ENCODE measurements at places on chromosomes 2 and 18.

DNA sequence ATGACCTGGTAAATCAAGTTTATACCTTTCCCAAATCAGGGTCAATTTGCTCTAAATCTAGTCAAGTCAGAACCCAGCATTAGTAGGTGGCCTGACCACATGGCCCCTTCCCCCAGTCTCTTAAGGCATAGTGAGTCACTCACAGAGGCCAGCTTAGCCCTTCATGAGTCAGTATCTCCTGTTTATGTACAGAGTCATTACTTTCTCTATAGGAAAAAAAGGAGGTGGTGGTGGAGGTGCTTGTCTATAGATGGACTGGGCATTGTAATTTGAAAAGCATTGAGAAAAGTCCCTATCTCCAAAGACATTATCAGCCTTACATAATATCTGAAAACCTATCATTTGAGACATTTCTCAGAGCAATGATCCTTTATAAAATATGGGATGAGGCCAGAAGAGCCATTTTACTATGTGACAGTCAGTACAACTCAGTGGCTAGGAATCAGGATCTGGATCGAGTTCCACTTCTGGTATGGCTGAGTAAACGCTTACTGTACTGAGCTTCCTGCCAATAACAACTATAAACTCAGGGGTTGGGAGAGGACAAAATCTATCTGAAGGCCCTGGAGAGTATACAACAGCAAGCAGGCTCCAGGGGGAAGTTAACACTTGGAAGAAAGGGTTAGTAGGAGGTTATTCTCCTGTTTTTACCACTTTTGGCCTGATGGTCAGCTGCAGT lies 22.5 kb upstream of the SIGLEC15 start:
- DNase-seq, result no peak

- DNase-seq, result no peak
Observed at GRCh38 chr2:189595417-189595816, 14.8 kb upstream of the SLC40A1 start.

DNA sequence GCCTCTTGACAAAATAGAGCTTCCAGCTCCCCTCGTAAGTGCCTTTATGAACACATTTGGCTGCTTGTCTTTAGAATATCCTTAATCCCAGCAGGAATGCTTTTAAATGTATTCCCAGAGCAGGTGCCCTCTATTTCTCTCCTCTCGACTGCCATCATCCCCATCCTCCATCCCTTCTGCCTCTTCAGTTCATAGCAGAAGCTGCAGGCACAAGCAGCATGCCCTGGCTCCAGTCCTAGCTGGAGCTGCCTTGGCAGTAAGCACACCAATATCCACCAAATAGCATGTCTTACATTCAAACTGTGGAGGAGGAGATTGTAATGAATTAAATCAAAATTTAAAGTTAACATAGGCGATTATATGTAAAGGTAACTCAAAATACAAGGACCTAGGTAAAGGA lies 891.3 kb upstream of the SLC39A10 start:
- no peak for DNase-seq

GRCh38 chr18:48090702-48091101 lies 160.2 kb upstream of the SMAD2 start:
- DNase-seq, result no peak

GRCh38 chr18:35680139-35680551 lies 98.6 kb downstream of the GALNT1 start:
- DNase-seq, result no peak
